ENCODE measurements at places on chromosomes 12 and 14.

- no peak for DNase-seq
Measured at GRCh38 chr12:94761559-94761958, 111.2 kb upstream of the TMCC3 start.

GRCh38 chr12:105705765-105706164 is 375.3 kb downstream of the C12orf75 start:
- DNase-seq: peak; percentile 63

- no peak for DNase-seq
Measured at GRCh38 chr12:57513266-57513665, 7.0 kb downstream of the DDIT3 start.

DNA sequence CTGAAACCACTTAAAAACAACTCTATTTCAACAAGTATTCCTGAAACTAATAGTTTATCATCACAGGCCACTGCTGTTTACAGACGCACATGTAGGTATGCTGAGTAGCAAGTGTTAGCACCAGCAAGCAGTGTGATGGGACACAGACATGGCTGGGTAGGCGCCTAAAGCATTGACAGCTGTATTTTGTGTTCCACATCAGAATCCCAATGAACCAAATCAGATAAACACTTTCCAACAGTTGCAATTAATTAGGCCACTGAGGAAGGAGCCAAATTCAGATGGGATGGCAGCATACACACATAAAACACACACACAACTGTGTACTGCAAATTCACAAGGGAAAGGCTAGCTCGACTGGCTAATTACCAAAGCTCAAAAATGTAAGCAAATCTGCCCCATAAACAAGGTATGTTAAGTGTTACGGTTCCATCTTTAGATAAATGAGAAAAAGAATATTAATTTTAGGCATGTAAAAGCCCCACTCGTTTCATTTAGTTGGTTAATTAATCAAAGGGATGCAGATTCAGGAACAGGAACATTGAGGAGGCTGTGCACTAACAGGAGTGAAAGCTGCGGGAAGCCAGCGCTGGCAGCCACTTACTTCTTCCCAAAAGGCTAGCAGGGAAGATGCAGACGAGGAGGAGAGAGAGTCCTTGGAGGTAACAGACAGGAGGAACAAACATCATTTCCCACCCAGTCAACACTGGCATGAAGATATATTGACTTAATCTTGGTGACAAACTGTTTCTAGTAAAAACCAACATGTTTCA is 33.4 kb downstream of the AMN start:
- no peak for DNase-seq

GRCh38 chr14:23425169-23425568 is 10.3 kb downstream of the MYH7 start:
- DNase-seq: no peak

GRCh38 chr12:81888961-81889360 is 129.8 kb upstream of the PPFIA2 start:
- DNase-seq: no peak

DNA sequence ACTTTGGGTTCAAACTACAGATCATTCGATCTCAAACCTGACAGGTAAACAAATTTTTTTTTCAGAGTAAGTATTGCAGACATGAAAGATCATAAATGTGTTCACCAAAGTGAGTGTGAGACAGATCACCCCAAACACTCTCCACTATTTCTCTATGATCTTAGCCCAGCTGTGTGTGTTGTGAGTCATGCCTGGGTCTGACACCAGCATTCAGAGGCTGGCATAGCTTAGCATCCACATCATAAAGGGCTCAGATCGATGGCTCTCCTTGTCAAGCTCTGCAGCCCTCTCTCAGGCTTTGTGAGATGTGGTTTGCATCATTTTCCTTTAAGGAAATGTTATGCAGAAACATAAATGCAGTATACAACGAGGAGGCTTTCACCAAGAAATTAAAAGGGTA is 164.9 kb downstream of the ETV6 start:
- DNase-seq: peak; percentile 39

- DNase-seq: no peak
Measured at GRCh38 chr12:59716043-59716442, 120.2 kb downstream of the SLC16A7 start.

- DNase-seq: no peak
Measured at GRCh38 chr14:58738189-58738836, 100.6 kb downstream of the DACT1 start.

DNA sequence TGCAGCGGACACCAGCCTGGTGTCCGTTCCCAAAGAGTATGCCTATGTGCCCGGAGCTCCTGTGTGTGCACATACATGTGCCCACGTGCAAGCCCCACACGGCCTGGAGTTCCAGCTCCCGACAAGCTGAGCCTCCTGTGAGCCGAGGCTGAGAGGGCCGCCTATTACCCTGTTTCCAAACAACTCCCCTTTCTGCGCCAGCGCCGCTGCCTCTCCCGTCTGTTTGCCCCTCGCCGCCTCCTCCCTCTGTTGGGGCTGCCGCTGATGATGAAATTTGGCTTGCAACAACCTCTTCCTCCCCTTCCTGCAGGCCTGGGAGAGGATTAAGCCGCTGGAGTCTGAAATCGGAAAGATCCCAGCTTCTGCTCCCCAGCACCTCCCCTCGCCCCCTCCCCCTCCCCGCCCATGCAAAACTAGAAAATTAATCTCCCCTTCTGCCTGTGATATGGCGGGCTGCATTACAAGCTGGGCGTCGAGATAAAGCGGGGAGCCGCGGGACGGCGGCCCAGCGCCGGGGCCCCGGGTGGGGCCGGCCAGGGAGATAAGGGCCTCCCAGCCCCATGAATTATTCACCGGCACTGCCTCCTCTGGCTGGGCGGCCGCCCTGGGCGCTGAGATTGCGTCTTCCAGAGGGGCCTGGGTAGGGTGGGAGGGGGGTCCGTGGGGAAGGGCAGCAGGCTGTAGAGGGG is 6.8 kb upstream of the ASIC1 start:
- DNase-seq: no peak

- no peak for DNase-seq
Measured at GRCh38 chr12:82682326-82682725, 4.4 kb upstream of the TMTC2 start.

GRCh38 chr12:115871714-115872113 is 405.8 kb downstream of the MED13L start:
- DNase-seq: no peak

DNA sequence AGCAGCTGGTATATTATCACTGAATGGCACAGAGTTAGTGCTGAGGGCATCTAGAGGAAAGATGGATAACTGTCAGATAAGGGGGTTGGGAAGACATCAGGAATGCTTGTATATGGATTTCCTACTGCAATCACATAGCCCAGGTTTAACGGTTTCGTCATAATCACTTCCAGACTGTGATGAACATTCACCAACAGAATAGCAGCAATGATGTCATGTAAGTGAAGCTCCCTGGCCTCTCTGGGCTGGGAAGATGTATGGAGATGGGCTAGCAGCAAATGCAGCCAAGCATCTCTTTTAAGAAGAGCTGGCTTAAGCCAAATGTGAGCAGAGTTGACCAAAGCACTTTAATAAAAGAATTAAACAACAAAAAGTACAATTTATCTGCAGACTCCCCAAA is 714.6 kb downstream of the GALC start:
- no peak for DNase-seq

DNA sequence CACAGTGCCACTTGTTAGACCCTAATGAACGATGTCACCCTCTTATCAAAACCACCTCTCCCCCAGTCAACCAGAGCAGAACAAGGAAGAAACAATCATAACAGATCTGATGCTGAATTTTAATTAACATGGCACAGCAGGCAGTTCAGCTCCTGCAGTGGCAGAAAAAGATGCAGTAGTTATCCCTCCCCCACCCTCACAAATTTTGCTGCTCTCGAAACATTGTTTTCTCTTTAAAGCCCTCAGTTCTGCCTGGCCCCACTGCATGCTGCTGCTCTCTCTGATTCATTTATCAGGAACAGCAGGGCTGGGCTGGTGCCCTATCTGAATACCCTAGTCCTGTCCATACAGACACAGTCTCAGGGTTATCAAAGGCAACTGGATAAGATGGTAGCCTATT is 12.2 kb downstream of the CCDC175 start:
- no peak for DNase-seq

- DNase-seq: no peak
Measured at GRCh38 chr12:109542014-109542413, 31.3 kb downstream of the MMAB start.

DNA sequence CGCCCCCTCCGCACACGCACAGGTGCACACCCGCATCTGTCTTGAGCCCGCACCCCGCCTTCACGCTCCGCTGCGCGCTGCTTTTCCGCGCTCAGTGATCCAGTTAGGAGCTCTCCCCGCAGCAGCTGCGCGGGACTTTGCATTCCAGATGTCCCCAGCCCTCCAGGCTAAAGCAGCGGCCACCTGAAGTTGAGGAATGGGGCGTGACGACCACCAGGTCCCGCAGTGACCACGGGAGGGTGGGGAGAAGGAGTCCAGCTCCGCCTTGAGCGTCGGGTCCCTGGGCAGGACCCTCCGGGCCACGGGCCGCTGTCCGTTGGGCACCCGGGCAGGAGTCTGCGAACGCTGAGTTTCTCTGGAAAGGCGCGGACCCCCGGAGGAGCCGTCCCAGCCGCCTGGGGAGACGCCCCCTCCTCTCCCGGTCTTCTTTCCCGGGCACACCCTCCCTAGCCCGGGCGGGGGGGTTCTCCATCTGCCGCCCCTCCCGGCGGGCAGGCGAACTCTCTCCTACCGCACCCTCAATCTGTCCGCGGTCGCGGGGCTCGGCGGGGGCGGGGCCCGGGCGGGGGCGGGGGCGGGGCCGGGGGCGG is 334 bp upstream of the TMEM132C start:
- DNase-seq: no peak

DNA sequence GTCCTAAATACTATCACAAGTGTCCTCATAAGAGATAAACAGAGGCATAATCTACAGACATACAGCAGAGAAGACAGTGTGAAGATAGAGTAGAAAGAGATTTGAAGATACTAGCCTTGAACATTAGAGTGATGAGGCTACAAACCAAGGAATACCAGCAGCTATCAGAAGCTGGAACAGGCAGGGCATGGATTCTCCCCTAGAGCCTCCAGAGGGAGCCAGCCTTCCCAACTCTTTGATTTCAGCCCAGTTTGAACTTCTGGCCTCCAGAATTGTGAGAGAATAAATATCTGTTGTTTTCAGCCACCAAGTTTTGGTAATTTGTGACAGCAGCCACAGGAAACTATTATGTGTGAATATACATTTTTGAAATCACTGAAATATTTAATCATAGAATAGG is 47.2 kb downstream of the CCDC91 start:
- no peak for DNase-seq

- DNase-seq: no peak
Measured at GRCh38 chr14:100557658-100558057, 29.6 kb downstream of the BEGAIN start.

- DNase-seq: no peak
Measured at GRCh38 chr12:88409257-88409656, 171.0 kb downstream of the KITLG start.

GRCh38 chr12:41967668-41968500 is 176.8 kb downstream of the GXYLT1 start:
- DNase-seq: no peak

DNA sequence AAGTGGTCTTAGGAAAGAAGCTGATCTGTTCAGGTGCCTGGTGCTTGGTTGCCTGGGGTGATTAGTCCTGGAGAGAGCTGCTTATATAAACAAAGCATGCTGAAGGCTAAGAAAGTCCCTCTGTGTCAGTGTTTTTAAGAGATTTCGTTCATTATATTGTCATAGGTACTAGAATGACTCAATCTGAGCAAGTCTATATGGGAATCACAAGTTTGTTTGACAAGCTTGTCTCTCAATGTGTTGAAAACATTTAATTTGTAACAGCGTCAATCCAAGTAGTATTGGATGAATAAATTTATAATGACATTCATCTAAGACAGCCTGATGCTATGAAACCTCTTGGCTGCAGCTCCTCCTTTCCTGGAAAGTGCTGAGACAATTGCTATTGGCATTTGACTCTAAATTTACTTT is 256.3 kb downstream of the TMTC2 start:
- DNase-seq: no peak

GRCh38 chr12:42873401-42873800 is 283.9 kb upstream of the PRICKLE1 start:
- no peak for DNase-seq

DNA sequence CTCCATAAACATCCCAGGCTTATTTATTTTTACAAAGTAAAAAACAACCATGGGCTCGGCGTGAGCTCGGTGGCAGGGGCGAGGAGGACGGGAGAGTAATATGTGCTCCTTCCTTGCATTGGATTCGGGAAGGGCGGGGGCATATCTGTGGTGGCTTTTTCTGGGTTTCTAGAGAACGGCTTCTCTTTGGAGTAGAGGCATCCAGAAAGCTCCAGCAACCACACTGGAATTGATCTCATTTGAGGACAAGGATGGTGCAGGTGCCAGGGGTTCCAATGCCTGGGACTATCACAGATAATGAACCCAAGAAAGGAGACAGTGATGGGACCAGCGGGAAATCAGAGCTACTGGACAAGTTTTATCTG is 18.9 kb downstream of the ADGRD1 start:
- no peak for DNase-seq

GRCh38 chr12:6724409-6724797 is 557 bp downstream of the COPS7A start:
- no peak for DNase-seq

DNA sequence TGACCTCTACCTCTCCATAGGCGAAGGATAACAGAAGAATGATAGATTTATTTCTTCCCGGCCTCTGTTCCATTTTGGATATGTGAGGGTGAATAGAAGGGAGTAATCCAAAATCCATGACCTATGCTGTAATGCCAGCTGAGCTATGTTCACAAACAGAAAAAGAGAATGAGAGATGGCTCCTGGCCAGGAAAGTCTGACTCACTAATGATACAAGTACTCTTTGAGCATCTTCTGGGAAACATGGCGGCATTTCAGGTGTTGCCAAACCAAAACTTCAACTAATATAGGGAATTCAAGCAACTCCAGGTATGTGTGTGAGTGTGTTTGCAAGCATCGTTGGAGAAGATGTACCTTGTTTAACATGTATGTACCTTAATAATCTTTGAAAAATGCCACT is 55.1 kb downstream of the MED13L start:
- DNase-seq: no peak

DNA sequence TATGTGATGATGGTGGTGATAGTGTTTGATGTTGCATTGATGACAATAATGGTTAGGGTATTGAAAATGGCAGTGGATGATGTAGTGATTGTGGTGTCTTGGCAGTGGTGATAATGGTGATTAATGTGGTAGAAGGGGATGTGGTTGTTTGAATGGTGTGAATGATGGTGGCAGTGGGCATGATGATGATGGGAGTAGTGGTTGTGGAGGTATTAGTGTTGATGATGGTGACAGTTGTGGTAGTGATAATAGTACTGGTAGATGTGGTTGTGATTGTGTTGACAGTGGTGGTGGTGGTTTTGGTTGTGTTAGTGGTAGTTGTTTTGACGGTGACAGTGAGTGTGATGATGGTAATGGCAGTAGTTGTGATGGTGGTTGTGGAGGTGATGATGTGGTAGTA is 1049.0 kb downstream of the VRK1 start:
- DNase-seq: no peak

GRCh38 chr12:77816196-77816595 is 14.5 kb upstream of the NAV3 start:
- no peak for DNase-seq

DNA sequence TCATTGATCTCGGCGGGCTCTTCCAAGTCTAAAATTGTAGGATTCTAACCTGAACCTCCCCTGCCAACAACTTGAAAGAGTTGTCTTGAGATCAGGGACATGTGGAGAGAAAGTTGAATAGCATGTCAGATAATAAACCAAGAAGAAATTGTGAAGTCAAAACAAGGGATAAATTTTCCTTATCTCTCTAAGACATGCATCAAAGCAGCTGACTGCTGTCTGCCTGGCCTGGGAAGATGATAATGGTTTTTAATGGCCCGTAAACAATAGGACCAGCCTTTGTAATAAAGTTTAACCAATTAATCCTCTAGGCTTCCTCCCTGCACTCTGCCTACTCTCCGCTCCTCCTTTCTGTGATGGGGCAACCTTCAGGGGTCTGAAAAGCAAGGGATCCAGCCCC is 67.9 kb downstream of the DPF3 start:
- DNase-seq: no peak
